Right ventricle myocardium superior (tissue), 1 donor: ENCODE measurements at places on chromosomes 12 and 14.

DNA sequence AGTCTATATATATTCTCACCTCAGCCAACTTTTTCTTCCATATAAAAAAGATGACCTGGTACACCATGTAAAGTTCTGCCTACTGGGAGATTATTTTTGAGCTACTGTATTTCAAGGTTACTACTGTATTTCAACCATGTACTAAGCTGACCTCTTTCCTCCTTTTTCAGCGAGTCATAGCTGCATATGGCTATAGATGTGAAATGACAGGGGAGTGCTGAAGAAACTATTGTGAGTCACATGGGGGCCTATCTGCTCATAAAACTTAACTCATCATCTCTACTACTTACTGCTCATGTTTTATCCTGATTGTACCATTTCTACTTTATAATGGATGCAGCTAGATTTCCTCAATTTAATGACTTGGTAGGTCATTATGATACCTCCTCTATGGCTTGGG lies 571.4 kb upstream of the ATP2B1 start:
- no peak for DNase-seq

GRCh38 chr12:22477894-22478287 lies 66.5 kb downstream of the C2CD5 start:
- no peak for DNase-seq

DNA sequence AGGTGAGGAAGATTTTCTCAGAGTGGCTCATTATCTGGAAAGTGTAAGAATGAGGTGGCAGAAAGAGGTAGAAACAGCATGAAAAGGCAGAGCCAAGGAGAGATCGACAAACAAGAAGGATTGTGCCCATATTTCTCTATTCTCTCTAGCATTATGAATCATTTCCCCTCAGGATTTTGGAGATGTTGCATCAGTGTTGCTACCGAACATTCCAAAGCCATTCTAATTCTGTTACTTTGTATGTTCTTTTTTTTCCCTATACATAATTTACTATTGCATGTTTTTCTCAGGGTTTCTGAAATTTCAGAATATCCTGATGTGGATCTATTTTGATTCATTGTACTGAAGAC lies 61.4 kb downstream of the KICS2 start:
- DNase-seq: no peak

- no peak for DNase-seq
Observed at GRCh38 chr12:94053676-94054075, 94.7 kb upstream of the PLXNC1 start.

DNA sequence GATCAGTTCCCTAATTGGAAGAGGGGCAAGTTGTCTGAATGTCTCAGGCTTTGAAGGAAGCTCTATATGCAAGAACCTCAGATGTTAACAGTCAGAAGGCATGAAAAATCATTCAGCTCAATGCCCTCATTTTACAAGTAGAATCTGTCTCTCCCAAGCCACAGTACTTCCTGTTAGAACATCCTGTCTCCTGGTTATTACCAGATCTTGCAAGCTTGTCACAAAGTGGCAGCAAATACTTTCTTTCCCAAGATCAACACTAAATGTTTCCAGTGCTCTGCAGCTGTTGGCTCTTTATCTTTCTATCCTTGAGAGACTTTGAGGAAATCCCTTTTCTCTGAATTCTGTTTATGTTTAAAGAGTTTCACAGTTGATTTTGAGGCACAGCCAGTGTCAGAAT lies 235.5 kb downstream of the AKAP6 start:
- DNase-seq: no peak

- peak; percentile 64 for DNase-seq
Observed at GRCh38 chr14:63893701-63894458, 41.1 kb downstream of the SYNE2 start.

- DNase-seq: no peak
Observed at GRCh38 chr12:122985338-122986257, 5.1 kb downstream of the ARL6IP4 start.

DNA sequence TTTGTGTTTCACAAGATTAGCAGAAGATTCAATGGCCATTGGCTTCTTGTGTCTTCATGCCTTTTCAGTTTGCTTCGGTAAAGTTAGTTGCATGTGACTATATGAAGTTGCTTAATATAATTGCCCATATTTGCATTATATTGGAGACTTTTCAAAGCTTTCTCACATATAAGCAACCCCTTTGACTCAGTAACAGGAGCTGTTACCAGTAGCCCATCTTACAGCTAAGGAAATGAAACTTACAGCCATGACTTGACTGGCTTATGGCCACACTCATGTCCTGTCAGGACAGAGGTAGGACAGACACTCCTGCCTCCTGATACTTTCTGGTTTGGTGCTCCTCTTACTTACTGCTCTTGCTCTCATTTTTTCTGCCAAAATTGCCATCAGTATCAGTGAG lies 1082.1 kb downstream of the BCL11B start:
- DNase-seq: no peak

DNA sequence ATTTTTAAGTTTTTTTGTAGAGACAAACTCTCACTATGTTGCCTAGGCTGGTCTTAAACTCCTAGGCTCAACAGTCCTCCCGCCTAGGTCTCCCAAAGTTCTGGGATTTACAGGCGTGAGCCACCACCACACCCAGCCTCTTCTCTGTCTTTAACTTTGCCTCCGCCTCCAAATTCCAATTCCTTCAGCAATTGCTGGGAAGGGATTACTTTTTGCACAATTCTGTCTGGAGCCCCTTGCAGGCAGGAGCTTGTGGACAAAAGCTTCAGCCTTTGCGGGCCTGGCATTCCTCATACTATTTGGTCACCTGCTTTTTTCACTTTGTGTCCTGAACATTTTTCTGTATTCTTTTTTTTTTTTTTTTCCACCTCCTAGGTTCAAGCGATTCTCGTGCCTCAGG lies 26.0 kb downstream of the SH2B3 start:
- no peak for DNase-seq
